ENCODE measurements at places on chromosomes 12 and 14.

GRCh38 chr12:120228291-120229070, 27.6 kb upstream of the RPLP0 start:
- DNase-seq = peak; percentile 93

DNA sequence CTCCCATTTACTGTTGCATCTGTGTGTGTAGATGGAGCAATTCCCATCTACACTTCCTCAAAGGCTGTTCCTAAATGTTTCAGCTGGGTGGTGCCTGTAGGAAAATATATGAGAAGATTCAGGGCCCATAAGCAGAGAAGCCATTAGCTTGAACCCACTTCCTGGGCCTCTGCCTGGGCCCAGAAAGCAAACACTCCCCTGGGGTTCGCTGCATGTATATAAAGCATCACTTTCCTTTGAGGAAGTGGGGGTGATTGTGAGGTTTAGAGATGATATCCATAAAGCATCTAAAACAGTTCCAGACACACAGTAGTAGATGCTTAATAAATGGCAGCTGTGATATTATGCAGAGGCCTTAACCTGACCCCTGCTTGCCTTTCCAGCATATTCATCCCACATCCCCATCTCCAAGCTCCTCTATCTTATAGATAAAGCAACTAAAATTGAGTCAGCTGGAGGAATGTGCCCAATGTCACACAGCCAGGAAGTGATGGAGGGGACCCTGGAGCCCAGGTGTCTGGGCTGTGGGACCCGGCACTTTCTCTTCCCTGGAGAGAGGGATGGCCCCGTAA, 280.0 kb upstream of the CRY1 start:
- DNase-seq = no peak

DNA sequence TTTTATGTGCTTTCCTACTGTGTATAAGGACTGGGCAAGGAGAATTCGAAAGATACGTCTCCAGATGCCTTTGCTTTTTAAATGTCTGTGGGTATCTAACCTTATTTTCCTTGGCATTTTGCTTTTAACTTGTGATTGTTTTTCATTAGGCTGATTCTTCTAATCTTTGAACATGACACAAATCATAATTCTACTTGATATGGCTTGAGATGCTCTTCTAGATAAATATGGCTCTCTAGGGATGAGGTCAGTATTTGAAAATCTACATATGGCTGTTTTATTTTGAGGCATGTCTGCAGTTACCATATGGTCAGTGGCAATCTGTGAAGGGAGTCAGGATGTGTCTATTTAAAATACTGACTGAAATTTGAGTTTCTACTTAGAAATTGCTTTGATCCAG, 139.2 kb downstream of the SLC2A13 start:
- no peak for DNase-seq

DNA sequence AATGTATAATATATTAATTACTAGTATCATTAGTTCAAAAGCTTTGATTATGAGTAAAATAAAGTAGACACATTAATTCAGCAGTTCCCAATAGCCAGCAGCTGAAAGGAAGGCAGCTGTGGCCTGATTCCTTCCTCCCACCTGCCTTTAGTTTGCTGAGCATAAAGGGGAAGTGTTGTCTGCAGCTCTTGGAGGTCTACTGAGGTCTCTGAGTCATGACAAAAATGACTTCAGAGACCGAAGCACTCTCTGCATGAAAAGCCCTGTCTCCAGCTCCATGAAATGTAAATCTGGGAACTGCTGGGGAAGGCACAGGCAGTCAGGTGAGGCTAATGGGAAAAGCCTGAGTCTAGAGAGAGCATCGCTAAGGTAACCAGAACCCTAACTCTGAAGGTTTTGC, 165.4 kb downstream of the NRXN3 start:
- no peak for DNase-seq

DNA sequence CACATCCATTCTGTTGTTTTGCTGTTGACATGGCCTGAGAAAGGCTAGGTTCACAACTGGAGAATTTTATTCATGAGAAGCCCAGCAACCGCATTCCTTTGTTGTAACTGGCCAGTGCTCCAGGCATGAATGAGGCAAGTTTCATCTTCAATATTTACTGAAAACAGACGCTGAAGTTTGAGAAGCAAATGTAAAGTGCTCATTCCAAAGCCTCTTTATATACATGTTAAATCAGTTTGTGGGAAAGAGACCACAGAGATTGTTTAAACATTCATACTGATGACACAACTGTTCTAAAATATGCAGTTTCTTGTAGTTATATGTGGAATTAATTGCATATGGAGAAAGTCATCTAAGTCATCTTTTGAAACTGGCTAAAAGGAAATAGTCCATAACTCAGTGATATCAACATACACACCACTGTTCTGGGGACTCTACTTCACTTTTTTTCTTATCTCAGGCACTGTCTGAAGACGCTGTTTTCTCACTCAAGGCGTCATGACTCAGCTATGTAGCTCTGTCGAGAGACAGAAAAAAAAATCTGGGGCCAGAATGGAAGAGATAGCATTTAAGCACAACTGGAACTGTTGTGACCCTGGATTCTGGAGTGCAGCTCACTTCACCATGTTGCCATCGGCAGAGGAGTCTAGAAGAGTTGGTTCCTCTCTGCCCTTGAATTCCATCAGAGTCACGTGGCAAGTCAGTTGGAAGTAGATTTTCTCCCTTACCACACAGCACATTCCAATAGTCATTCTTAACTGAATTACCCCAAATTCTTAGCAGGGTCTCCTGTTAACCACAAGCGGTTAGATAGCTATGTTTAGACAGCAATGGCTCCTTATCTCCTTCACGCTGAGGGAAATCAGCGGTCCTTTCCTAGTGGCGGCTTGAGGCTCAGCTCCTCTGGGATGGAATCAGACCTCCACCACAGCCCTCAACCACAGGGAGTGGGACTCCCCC, 258.4 kb upstream of the HMGA2 start:
- no peak for DNase-seq

DNA sequence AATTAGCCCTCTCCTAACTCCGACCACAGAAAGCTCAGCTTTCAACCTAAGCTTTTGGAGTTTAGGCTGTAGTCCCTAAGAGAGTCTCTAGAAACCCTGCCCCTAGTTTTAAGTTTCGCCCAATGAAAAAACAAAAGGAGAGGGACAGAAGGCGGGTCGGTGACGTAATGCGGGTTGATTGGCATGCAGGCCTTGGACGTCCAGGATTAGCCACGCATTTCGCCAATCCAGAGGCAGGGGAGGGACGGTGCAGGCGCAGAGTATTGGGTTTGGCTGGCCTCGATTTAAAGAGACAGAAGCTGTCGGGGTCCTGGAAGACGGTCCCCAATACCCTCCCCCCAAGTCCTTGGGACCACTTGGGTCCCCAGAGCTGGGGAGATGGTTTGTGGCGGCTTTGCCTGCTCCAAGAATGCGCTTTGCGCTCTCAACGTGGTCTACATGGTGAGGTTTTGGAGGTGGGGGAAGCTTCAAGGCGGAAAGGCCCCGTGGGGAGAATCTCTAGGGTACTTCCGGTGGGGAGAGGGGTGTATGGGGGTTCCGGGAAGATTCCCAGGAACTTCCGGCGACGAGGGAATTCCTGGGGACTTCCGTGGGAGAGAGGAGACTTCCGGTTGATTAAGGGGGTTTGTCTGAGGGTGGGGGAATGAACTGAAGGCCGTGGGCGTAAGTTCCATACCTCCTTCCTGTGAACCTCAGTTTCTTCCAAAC, at the start of gene TSPAN31:
Gene TSPAN31, plus strand, starts transcription at position 263 of the 708 bp plus-strand sequence. Its CDS starts 116 bp downstream, at position 379.
- peak; percentile 99 for DNase-seq

GRCh38 chr12:71846322-71846940, 6.9 kb downstream of the TBC1D15 start:
- DNase-seq = no peak

GRCh38 chr12:51827925-51828818, 20.3 kb downstream of the FIGNL2 start:
- DNase-seq = no peak

DNA sequence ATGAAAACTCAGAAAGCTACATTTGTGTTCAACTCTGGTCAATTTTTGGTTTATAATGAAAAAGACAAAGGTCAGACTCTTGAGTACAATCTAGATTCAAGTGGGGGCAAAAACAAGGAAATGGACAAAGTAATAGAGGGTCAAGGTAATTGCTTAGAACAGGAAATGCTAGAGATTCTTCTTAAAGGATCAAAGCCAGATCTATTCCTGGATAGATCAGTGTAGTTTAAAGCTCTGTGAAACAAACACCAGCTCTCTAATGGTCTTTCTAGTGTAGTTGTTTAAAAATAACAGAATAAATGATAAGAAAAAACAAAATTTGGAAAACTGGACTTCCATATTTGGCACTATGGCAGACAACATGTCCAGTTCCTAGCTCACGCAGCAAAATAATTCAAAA, 70.7 kb upstream of the SLC8A3 start:
- DNase-seq = no peak

DNA sequence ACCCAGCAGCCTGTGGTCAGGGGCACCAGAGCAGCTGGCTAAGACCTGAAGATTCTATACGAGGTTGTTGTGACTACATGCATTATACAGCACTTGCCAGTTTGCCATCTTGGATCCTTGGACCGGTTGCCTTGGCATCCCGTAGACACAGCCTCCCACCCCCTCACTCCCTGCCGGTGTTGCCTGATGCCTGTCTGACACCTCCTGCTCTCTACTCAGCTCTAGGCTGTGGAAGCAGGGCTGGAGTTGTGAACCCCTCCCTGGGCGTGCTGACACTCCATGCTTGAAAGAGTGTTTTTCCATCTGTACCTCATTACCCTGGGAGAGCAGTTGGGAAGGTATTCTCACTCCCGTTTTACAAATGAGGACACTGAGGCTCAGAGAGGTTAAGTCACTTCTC, 2.5 kb downstream of the CHGA start:
- no peak for DNase-seq

- no peak for DNase-seq
Measured at GRCh38 chr12:107912421-107913004, 138.0 kb downstream of the ASCL4 start.

GRCh38 chr12:71947645-71948105, 9.0 kb downstream of the TPH2 start:
- DNase-seq = no peak

DNA sequence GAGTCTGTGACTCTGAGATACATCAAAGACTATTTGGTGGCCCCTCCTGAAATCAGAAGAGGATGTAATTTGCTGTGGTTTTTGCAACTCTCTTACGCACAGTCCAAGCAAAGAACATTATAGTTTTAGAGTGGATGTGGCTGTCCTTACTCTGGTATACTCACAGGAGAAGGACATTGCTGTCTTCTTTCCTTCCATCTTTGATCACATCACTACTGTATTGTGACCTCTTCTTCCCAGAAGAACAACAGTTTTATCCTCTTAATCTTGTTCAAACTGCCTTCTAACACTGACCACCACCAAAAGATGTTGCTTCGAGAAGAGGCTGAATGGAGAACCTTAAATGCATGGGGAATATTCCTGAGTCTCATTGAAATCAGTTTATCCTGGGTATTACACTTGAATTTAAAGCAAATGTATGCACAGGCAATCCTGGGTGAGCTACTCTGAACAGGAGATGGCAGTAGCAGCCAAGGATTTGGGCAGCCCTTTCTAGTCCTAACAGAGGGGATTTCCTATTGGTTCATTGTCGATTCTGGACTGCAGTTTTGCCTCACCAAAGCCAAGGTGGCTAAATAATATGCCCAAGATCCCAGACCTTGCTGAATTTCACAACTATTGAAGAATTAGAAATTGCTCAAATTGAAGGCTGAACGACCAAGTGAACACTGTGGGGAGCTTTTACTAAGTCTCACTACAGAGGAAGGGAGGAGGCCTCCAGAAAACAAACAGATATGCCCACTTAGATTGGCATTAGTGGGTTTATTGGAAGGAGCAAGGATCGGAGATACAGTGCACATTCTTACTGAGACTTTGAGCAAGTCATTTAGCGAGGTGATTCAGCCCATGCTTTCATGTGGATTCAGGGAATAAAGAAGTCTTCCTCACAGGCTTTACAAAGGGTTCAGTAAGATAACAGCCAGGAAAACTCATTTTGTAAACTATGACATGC, 282.8 kb downstream of the PAWR start:
- peak; percentile 26 for DNase-seq

DNA sequence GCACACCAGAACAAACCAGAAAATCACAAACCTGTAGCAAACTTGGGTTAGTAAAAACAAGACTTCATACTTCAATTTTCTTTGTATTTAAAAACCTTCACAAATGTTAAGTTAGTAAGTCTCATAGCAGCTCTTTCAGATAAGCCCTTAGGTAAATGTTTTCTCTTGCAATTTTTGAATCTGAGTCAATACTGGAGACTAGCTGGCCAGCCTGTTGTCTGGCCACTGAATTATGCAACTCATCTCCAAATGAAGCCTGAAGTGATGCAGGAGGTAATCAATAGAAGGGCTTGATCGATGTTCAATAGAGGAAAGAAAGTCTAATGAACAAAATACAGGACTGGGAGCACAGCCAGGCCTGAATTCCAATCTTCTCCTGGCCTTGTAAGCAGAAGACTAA, 465.2 kb downstream of the LRIG3 start:
- no peak for DNase-seq

DNA sequence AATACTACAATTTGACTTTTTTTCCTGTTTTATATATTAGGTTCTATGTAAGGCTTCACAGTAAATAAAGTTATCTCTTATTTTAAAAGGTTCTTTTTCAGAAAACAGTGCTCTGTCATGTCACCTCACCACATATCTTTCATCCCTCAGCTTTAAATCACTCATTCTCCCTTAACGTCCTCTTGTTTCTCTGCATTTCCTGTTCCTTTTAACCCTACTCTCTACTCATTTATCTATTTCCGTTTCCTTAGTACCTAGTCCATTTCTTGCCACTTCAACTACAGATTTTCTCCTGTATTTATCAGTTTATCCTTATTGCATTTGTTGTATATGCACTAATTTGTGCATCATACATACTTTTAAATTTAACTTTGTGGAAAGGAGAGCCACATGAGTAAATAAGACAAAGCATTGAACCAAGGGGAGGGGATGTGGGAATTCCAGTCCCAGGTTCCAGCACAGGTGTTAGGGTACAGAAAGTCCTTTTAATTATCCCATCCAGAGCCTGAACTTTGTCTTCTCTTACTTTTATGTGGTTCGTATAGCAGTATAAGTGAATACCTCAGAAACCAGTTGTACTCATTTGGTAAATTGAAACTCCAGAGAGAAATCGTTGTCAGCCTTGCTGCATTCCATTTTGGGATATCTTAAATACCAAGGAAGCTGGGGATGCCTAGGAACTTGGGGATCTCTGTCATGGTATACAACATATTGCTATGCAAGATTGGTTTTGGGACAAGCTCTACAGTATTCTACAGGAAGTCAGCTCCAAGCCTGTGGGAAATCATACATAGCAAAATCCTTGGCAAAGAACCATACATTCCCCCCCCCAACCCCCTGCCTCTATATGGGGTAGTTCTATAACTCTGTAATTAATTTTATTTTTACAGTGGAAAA, 120.5 kb downstream of the DIP2B start:
- no peak for DNase-seq

DNA sequence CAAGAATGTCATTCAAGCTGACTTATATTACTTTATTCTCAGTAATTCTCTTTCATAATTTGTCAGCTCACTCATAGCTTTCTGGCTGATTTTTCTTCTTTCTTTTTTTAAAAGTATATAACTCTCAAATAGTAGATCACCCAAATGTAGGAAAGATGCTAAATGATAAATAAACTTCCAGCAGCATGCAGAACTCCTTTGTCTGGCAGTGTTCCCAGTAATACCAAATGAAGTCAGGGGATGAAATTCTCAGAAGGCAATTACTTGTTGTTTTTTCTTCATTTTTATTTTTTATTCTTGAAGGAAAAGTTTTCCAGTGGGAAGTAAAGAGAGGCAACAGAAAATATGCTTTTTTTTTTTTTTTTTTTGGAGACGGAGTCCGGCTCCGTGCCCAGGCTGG, 133.3 kb upstream of the SLCO1C1 start:
- DNase-seq = no peak

GRCh38 chr12:40672741-40673271, 19.4 kb upstream of the CNTN1 start:
- DNase-seq = no peak

- no peak for DNase-seq
Measured at GRCh38 chr12:4762773-4763172, 42.6 kb downstream of the GALNT8 start.

All from heart left ventricle (tissue), 16 donors.